Panc1 (cell line): ENCODE measurements at places on chromosomes 5 and 9. TPM values are rescaled to one million over a fixed set of nuclear protein-coding genes. Genes with fewer than 3 reads are reported as not detected.

- DNase-seq = no peak
Observed at GRCh38 chr9:3136230-3136629, 292.3 kb upstream of the PUM3 start.

GRCh38 chr9:137485343-137486140, 26.4 kb upstream of the NSMF start:
- DNase-seq = no peak

DNA sequence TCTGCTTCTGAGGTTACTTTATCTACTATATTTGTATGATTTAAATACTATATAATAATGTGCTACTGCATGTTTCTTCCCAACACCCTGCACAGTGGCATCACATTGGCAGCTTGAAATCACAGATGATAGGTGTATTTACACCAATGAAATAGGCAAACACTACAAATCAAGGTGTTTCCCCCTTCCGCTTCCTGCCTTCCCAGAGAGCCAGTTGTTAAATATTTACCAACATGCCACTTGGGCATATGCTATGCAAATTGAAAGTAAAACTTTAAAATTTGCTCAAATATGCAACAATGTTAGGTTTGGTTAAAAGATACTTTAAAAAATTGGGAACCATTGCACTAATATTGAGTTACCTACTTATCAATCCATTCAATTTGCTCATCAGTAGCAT, 58.2 kb upstream of the SMARCA2 start:
- DNase-seq = no peak

The IFNA13 gene
- not detected for total RNA-seq

The ORM2 gene
- 0.77 TPM for total RNA-seq
